Hypothalamus (tissue), 51 donors: ENCODE measurements at places on chromosomes 12 and 14.

DNA sequence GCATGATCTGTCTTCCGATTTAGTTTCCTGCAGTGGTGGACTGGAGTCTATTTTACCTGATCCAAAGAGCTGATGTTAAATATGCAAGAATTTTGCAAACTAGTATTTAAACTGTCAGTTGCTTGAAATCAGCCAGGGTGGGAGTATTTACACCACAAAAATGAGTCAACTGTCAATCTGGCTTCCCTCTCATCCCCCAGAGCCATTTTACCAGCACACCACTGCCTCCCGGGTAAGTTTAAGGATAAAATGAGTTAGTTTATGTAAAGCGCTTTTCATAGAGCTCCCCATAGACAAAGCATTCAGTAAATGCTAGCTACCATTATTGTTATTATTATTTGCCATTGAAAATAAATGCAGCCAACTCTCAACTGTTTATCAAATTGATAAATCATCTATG is 106.3 kb upstream of the FRMD6 start:
- no peak for DNase-seq

DNA sequence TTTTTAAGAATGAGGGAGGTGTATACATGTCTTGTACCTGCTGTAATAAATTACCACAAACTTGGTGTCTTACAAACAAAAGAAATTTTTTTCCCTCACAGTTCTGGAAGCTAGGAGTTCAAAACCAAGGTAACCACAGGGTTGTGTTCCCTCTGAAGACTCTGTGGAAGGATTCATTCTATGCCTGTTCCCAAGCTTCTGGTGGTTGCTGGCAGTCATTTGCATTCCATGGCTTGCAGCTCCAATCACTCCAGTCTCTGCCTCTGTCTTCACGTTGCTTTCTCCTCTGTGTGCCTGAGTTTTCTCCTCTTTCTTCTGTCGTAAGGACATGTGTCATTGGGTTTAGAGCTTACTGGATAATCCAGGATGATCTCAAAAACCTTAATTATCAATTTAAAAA is 15.4 kb upstream of the ZNF641 start:
- no peak for DNase-seq

GRCh38 chr14:85528897-85529631 is 880 bp upstream of the FLRT2 start:
- no peak for DNase-seq

- peak; percentile 22 for DNase-seq
Measured at GRCh38 chr12:103626498-103626897, 39.4 kb downstream of the STAB2 start.

DNA sequence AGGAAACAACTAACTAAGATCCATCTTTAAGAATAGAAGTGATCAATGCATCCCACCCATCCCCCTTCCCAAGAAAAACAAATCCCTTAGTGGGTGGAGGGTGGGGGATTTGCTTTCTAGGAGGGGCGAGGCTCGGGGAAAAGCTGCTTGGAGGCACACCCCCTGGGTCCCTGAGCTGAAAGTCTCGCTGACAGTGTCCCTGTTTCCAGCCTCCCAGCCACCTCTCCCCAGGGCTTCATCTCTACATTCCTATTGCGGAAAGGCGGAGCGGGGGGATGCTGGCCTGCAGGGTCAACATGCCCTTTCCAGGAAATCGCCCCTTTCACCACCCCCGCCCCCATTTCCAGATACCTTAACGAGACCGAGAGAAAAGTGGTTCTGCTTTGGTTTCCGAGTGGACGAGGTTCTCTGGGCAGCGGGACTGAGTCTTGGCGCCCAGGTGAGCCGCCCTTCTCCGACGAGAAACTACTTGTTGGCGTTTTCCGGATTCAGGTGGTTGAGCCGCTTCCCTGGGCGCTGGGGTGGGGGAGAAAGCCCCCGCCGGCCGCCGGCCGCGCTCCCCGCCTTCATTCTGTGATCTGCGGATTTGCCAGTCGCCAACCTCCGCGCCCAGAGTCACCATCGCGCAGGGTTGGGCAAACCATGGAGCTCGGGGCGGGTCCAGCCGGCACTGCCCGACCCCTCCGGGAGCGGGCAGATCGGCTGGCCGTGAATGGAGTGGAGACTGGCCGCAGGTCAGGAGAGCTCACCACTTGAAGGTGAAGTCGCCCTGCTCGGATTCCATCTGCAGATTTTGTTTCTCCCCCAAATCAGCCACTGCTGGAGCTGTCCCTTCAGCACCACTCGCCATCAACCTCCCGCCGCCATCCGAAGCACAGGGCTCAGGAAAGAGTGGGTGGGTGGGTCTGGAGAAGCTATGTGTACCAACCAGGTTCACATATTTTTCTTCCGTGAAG is 505 bp downstream of the KCNC2 start:
- DNase-seq: no peak

GRCh38 chr14:72738161-72738611 is 155.7 kb downstream of the DPF3 start:
- no peak for DNase-seq

- peak; percentile 73 for DNase-seq
Measured at GRCh38 chr12:124655698-124656516, 88.5 kb upstream of the NCOR2 start.

- DNase-seq: no peak
Measured at GRCh38 chr14:104151566-104152245, 13.3 kb downstream of the KIF26A start.

DNA sequence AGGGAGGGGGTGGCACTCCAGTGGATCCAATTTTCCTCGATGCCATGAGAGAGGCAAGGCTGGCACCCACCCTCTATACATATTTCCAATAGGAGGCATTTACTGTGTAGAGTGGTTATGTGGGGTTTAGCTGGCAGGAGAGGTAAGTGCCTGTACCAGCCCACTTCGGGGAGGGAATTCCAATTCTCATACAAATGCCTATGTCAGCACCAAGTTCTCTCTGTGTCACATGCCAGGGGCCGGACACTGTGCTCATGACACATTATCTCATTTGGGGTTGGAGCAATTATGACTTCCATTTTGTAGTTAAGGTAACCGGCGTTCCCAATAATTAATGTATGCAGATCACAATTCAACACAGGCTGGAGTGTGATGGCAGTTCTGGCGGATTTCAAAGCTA is 284.3 kb downstream of the KSR2 start:
- no peak for DNase-seq

DNA sequence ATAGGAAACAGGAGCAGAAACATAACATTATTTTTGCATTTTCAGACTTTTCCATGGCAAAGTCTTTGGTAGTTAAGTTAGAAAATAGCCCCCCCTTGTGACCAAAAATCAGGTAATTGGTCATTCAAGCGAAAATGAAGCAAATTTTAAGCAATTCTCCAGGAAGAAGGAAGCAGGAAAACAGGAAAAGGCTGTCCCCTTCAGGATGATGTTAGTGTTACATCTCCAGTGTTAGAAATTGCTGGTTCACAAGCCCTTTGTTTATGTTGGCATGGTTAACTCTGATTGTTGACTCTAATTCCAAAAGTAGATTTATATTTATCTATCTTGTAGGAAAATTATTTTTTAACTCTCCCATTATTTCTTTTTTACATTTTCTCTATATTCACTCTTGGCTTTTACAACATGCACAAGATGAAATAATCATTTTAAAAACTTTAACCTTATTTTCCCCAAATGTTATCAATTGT is 18.8 kb upstream of the GAS2L3 start:
- DNase-seq: no peak

DNA sequence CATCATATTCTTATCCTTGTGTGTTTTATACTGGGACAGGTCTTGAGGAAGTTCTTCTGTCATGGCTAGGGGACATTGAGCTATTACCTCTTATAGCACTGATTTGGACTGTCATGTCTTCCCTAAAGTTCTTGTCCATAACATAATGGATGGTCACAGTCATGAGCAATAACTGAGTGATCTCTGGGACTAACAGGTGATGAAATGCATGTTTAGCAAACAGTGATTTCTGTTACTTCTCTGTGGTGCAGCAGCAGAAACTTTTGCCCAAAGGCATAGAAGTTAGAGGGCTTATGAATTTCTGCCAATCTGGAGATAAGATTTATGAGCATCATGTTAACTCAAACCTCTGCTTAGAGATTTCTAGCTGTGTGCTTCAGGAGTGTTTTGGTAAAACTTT is 5.9 kb downstream of the ADIPOR2 start:
- no peak for DNase-seq

GRCh38 chr12:85179680-85180270 is 100.2 kb upstream of the ALX1 start:
- no peak for DNase-seq
